ENCODE measurements at places on chromosomes 3 and 15.

DNA sequence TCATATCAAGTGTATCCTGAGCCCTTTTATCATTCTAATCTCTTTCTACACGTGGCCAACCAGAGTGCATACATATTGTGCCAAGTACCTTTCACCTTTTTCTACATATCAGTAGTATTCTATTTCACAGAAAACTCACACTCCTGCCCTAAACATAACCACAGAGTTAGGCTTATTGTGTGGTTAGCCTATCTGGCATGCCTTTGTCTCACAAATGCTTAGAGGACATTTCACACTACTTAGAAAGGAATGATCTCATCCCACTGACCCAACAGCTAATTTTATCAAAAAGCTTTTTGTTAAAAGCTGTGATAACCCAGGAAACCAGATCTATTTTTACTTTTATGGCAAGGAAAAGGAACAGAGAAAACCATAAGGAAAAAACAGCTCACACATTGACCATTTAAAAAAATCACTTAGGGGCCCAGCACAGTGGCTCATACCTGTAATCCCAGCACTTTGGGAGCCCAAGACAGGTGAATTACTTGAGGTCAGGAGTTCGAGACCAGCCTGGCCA lies 17.8 kb upstream of the MAP4 start:
- H3K4me1 ChIP-seq, result peaks cover 71% of the 10 kb centered on the region
- H3K4me3 ChIP-seq, result no peak overlapping the region
- H3K27me3 ChIP-seq, result no peaks in the 10 kb centered on the region
- H3K36me3 ChIP-seq, result no peaks in the 10 kb centered on the region
- no peak for DNase-seq
- peak overlapping the region; percentile 51 for H3K27ac ChIP-seq

GRCh38 chr3:164806188-164806587 lies 272.1 kb downstream of the SI start:
- DNase-seq, result no peak
- no peak overlapping the region for H3K27ac ChIP-seq
- H3K27me3 ChIP-seq, result no peaks in the 10 kb centered on the region
- H3K36me3 ChIP-seq, result no peaks in the 10 kb centered on the region
- no peaks in the 10 kb centered on the region for H3K4me1 ChIP-seq
- no peak overlapping the region for H3K4me3 ChIP-seq

- H3K36me3 ChIP-seq, result no peaks in the 10 kb centered on the region
- DNase-seq, result no peak
- no peaks in the 10 kb centered on the region for H3K4me1 ChIP-seq
Observed at GRCh38 chr3:172787746-172788145, 37.2 kb downstream of the ECT2 start.

DNA sequence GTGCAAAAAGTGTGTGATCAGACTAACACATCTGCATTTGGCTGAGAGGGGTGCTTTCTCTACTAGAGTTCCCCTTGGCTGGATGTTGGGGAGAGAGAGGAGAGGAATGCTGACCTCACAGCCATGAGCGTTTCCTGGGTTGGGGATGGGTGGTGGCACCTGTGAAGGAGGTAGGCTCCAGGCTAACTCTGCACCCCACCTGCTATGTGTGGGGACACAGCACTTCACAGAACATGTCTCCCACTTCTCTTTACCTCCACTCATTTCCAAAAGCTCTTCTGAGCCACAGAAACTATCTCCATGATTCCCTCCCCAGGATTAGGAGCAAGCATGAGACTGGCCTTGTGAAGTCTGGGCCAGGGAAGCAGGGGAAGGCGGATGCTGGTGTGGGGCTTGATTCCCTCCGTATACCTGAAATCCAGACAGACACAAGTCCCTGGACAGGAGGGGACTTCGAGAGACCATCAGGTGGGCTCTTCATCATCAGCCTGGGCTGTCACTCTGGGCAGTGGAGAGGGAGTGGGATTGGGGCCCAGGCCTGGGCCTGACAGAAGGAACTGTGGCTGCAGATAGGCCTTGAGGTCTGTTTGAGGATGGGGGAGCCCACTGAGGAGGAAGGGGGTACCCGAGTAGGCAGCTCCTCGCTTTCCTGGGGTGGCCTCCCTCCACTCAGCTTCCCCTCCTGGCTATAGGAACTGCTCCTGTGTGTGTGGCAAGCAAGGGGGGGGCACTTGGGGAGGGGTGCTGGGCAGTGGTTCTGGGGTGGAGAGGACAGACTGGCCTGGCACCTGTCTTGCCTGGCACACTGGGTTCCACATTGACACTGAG lies 40.7 kb downstream of the FEM1B start:
- H3K4me1 ChIP-seq, result no peaks in the 10 kb centered on the region
- no peaks in the 10 kb centered on the region for H3K36me3 ChIP-seq
- no peak overlapping the region for H3K4me3 ChIP-seq
- H3K27me3 ChIP-seq, result no peaks in the 10 kb centered on the region
- no peak overlapping the region for H3K27ac ChIP-seq

DNA sequence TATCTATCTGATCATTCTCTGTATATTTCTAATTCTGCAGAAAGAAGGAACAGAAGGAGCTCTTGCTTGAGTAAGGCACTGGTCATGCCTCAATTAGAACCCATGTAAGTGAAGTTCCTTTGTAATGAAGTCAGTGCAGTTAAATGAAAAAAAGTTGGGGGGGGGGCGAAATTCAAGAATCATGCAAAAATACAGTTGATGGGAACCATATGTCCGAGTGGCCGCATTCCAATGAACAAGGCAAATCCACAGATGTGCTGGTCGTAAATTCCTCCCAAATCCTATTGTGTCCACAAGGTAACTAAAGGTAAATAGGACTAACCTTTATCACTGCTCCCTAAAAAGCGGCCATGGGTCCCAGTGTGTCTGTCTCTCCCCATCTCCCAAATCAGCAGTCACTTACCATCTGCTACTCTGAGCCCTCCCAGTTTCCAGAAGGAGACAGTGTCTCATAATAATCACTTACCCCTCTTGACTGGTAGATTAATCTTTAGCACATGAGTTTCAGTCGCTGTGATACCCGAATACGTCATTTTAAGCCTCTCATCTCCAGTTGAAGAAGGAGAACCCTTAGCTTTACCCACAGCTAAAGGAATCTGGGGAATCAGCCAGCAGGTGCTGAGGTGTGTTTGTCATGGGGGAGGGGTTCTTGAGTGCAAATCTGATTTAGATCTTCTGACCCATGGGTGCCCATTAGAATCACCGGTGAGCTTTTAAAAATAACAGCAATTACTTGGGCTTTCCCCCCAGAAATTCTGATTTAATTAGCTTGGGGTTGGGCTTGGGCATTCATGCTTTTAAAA lies 56.3 kb upstream of the EPHB3 start:
- no peaks in the 10 kb centered on the region for H3K4me1 ChIP-seq
- peak; percentile 57 for DNase-seq
- no peaks in the 10 kb centered on the region for H3K27me3 ChIP-seq
- no peak overlapping the region for H3K4me3 ChIP-seq
- H3K27ac ChIP-seq, result no peak overlapping the region

DNA sequence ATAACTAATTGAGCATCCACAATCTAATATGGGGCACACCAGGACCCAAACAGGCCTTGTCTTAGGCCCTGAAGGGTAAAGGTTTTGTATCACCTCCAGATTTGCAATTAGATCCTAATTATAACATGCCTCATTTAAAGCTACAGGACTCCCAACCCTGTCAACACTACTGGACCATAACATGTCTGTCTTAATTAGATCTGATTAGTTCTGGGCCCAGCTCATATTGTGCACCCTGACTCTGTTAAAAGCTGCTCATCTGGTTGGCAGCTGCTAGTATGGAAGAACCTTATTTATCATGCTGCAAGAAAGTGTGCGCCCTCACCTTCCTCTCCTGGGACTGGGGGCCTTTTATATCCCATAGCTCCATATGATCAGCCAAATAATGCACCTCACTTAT lies 457.8 kb downstream of the ROBO1 start:
- no peaks in the 10 kb centered on the region for H3K27me3 ChIP-seq
- H3K36me3 ChIP-seq, result no peaks in the 10 kb centered on the region
- H3K4me3 ChIP-seq, result no peak overlapping the region
- no peak overlapping the region for H3K27ac ChIP-seq
- no peak for DNase-seq

- H3K27me3 ChIP-seq, result no peaks in the 10 kb centered on the region
- H3K4me1 ChIP-seq, result peaks cover 33% of the 10 kb centered on the region
- DNase-seq, result no peak
- H3K36me3 ChIP-seq, result no peaks in the 10 kb centered on the region
- H3K4me3 ChIP-seq, result peak overlapping the region; percentile 85
Observed at GRCh38 chr15:67066959-67067853, 1.8 kb downstream of the SMAD3 start.

GRCh38 chr3:126665959-126666657 lies 11.2 kb upstream of the TXNRD3 start:
- H3K4me1 ChIP-seq, result no peaks in the 10 kb centered on the region
- H3K27ac ChIP-seq, result no peak overlapping the region
- H3K36me3 ChIP-seq, result no peaks in the 10 kb centered on the region

DNA sequence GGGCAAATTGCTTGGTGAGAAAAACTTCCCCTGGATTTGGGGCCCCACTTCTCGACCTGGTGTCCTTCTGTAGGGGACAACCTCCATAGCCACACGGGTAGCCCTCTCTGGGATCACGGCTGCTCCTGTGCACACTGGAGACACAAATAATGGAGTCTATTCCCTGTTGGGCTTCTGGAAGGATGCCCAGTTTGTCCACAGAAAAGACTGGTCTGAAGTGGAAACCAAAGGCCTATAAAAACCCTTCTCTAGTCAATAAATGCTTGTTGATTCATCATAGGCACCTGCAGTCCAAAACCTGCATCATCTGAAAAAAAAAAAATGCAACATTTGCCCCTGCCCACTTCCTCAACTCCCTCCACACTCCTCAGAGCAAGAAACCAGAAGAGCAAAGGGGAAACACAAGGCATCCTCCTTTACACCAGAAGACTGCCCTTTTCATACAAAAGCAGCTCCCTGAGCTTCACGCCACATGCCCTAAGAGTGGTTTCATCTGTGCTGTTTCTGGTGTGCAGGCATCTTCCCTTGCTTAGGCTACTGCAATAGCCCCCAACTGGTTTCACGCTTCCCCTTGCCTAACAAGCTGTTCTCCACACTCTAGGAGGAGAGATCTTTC lies 36.3 kb downstream of the SRGAP3 start:
- no peak for DNase-seq
- no peaks in the 10 kb centered on the region for H3K36me3 ChIP-seq
- no peak overlapping the region for H3K4me3 ChIP-seq
- no peaks in the 10 kb centered on the region for H3K4me1 ChIP-seq
- H3K27me3 ChIP-seq, result no peaks in the 10 kb centered on the region

DNA sequence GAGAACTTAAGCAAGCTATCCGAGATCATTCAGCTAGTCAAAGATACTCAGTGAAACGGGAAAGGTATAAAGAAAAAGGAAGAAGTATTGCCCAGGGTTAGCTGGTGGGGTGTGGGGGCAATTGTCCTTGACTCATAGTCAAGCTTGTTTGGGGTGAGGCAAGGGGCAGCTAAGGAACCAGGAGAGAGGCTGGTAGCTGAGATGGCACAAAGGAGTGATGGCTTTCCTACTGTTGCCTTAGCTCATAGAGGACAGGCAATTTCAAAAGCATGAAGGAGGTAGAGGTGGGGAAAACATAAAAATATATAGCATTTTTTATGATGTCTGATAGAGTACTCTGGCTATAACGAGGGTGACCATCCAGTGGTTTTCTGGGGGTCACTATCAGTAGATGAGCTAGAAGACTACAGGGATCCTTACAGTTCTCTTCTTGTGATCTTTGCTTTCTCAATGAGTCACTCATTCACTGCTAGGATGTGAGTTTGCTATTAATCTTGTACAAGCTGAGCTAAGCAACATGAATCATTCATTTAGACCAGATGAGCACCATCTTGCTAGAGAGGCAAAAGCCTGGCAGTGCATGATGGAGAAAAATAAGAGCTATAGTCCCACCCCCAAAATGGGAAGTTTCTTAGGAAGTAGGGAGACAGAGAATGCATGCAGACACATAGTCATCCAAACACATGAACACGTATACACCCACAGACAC lies 207.1 kb upstream of the PFN2 start:
- no peaks in the 10 kb centered on the region for H3K27me3 ChIP-seq
- peak; percentile 66 for DNase-seq
- no peaks in the 10 kb centered on the region for H3K36me3 ChIP-seq
- H3K4me3 ChIP-seq, result no peak overlapping the region
- H3K4me1 ChIP-seq, result peaks cover 6% of the 10 kb centered on the region

- no peaks in the 10 kb centered on the region for H3K36me3 ChIP-seq
- DNase-seq, result no peak
- no peaks in the 10 kb centered on the region for H3K27me3 ChIP-seq
- peak overlapping the region; percentile 62 for H3K27ac ChIP-seq
Observed at GRCh38 chr3:12138044-12138443, 20.7 kb downstream of the TIMP4 start.

- no peak for DNase-seq
- H3K27ac ChIP-seq, result no peak overlapping the region
- H3K4me3 ChIP-seq, result no peak overlapping the region
Observed at GRCh38 chr3:125136515-125136914, 76.0 kb downstream of the SLC12A8 start.

- H3K27ac ChIP-seq, result peak overlapping the region; percentile 64
- no peak for DNase-seq
- H3K4me1 ChIP-seq, result no peaks in the 10 kb centered on the region
- no peak overlapping the region for H3K4me3 ChIP-seq
Observed at GRCh38 chr15:37124331-37124730, 24.0 kb upstream of the MEIS2 start.

- H3K27me3 ChIP-seq, result no peaks in the 10 kb centered on the region
- no peak overlapping the region for H3K4me3 ChIP-seq
- H3K27ac ChIP-seq, result no peak overlapping the region
Observed at GRCh38 chr3:34511891-34512290, 713.5 kb downstream of the PDCD6IP start.

DNA sequence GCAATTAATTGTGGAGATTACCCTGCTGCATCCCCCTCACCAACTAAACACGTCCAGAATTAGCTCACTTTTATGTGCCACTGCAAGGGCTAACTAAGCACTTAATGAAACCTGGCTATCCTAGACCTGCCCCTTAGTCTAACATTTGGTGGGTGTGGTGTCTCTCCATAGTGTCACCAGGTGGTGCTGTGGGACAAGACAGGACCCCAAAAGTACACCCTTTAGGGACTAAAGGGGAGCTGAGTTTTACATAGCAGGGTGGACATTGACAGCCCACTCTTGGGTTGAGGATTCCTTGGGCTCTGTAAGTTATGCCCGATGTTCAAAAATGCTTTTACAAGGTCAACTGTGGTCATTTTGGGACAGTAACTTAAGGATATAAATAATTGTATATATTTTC lies 5.7 kb downstream of the DUT start:
- H3K27me3 ChIP-seq, result no peaks in the 10 kb centered on the region
- peaks cover 80% of the 10 kb centered on the region for H3K36me3 ChIP-seq
- no peak overlapping the region for H3K4me3 ChIP-seq
- H3K27ac ChIP-seq, result no peak overlapping the region
- DNase-seq, result no peak

GRCh38 chr15:98943051-98943508 lies 64.5 kb downstream of the PGPEP1L start:
- DNase-seq, result no peak
- no peaks in the 10 kb centered on the region for H3K27me3 ChIP-seq
- H3K4me1 ChIP-seq, result peaks cover 28% of the 10 kb centered on the region
- no peak overlapping the region for H3K4me3 ChIP-seq
- H3K27ac ChIP-seq, result peak overlapping the region; percentile 42
- H3K36me3 ChIP-seq, result peaks cover 80% of the 10 kb centered on the region
